SW 1271 (cell line): ENCODE measurements at places on chromosomes 1 and 21.

- DNase-seq, result no peak
These were observed 18.3 kb upstream of the HSPA13 start for GRCh38 chr21:14401217-14401616.

DNA sequence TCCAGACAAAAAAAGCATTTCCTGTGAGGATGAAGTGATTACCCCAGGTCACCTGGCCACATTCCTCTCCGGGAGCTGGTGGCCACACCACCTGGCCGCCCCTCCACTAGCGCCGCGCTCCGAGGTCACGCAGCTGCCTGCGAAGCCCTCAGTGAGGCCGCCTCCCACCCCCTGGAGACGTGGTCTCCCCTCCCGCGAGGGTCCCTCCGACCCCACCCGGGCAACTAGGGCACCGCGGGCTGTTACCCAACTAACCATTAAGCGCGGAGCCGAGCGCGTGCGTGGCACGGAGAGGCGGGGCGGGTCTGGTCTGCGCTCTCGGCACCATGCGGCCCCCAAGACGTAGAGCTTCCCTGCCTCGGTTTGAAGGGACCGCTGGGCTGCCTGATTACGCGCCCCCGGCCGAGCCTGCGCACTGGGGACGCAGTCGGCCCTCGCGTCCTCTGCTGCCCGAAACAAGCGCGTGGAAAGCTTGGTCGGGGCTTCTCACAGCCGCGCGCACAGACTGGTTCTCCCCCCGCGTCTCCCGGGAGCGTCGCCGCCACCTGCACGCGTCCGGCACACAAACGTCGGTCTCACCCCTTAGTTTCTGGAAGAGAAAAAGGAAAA lies 106.5 kb downstream of the SLC16A1 start:
- DNase-seq, result peak; percentile 47

- no peak for DNase-seq
These were observed 71.6 kb downstream of the IVNS1ABP start for GRCh38 chr1:185245466-185245865.

GRCh38 chr1:170634824-170635410 lies 29.0 kb upstream of the PRRX1 start:
- no peak for DNase-seq

DNA sequence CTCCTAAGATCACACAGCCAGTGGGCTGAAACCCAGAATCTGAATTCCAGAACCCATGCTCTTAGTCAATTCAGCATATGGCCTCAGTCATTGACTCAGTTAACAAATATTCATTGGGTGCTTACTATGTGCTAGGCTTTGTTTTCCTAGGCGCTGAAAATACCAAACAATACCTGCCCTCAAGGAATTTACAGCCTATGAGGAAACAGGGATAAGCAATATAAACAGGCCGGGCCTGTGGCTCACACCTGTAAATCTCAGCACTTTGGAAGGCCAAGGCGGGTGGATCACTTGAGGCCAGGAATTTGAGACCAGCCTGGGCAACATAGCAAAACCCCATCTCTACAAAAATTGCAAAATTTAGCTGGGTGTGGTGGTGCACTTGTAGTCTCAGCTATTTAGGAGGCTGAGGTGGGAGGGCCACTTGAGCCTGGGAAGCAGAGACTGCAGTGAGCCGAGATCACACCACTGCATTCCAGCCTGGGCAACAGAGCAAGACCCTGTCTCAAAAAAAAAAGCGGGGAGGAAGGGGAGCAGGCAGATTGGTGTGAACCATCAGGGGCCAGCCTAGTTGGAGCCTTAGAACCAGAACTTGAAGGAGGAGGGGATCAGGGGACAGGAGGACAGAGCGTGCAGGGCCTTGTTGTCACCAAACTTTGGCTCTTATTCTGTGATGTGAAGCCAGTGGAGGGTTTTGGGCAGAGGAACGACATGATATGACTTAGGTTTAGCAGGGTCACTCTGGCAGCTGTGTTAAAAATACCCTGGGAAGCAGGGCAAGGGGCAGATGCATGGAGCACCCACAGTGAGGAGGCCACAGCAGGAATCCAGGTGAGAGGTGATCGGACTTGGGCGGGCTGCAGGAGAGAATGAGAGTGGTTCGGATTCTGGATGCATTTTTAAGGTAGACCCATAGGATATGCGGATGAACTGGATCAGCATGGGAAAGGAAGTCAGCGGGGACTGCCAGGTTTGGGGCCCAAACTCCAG lies 5.8 kb downstream of the TINAGL1 start:
- no peak for DNase-seq

GRCh38 chr1:8097077-8097799 lies 71.1 kb upstream of the ERRFI1 start:
- DNase-seq, result peak; percentile 79

DNA sequence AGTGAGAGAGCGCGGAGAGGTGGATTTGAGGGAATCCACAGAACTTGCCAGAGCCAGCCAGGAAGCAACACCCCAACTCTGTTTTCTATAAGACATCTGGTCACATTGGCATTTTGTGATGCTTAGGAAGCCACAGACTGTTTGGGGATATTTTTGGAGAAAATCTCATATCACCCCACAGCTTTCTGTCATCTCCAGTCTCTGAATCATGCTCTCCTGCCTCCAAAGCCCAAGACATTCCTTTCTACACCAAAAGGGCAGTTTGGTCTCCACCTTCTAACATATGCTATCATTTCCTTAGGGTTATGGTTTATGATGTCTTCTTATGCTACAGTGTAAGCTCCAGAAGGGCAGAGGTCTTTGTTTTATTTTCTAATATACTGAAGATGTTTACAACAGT lies 14.4 kb upstream of the BCL10 start:
- no peak for DNase-seq

DNA sequence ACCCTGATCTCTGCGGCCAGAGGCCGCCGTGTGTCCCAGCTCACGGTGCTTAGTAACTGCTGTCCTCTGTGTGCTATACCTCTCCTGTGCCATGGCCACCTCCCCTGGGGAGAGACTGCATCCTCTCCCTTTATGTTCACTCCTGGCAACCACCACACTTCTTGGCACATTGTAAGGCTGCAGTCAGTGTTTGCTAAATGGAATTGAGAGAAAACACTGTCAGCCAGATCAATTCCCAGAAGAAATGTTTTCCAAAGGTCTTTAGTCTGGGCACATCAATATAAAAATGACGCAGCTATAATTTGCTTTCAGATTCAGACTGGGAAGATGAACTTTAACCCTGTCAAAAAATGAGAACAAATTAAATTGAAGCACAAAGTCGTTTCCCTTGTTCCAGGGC lies 96.8 kb downstream of the BEND5 start:
- DNase-seq, result no peak

DNA sequence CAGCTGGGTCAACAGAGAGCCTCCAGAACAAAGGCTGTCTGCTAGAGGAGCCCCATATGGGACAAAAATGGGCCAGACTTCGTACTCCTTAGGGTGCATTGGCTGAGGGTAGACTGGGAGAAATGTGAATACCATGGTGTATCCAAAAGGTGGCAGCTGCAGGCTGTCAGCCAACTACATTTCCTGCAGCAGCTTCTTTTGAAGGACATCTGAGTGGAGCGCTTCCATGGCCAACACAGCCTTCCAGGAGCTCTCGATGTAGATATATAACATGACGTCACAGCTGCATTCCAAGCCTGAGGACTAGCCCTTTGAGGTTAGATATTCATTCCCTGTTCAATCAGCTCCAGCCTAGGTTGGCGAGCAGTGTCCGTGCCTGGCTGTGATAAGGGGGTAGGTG lies 107.7 kb downstream of the MAB21L3 start:
- DNase-seq, result no peak

DNA sequence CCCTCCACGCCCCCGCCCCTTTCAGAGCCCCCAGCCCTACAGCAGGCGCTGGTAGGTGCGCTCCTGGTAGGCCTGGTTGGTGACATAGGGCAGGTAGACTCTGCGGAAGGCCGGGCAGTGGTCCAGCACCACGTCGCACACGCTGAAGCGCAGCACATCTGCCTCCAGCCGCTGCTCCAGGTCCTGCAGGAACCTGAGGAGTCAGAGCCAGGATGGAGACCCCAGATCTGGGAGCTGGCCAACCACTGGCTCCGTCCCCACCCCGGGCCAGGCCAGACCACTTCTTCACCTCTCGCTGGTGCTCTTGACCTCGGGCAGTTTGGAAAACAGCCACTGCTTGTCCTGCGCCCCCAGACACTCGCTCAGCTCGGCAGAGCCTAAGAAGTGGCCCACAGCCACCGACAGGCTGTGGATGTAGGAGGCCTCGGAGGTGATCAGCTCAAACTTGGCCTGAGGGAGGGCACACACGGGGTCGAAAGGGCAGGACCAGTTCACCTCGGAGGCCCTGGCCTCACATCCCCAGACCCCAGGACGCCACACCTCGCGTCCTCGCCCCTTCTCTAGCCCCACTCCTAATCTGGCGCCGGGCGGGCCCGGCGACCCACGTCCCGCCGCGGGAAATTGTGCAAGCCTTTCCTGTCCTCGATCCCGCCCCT lies 6.4 kb downstream of the ARHGEF19 start:
- DNase-seq, result no peak
